Stimulated activated CD4-positive, alpha-beta T cell treated with anti-CD3 and anti-CD28 coated beads, Interleukin-1b, Interleukin-23, amount 100 ng/mL, for 1 hour (primary cell): ENCODE measurements at places on chromosomes 6 and 20.

DNA sequence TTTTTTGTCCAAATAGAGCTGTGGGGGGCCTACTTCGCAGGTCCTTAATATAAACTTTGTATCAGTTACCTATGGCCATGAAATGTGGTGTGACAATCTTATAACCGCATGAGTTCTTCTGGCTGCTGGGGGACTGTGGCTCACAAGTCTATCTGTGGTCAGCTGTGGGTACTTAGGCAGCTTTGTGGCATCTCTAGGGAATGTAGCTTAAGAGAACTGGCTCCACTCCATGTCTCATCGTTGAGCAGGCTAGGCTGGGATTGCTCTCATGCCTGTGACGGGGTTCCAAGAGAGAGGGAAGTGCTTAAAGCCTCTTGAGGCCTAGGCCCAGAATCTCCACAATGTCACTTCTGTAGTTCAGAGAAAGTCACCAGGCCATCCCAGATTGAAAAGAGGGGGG is 140.5 kb downstream of the BTBD3 start:
- no peak for DNase-seq

GRCh38 chr6:111307275-111307858 is 175.7 kb downstream of the REV3L start:
- DNase-seq: no peak

DNA sequence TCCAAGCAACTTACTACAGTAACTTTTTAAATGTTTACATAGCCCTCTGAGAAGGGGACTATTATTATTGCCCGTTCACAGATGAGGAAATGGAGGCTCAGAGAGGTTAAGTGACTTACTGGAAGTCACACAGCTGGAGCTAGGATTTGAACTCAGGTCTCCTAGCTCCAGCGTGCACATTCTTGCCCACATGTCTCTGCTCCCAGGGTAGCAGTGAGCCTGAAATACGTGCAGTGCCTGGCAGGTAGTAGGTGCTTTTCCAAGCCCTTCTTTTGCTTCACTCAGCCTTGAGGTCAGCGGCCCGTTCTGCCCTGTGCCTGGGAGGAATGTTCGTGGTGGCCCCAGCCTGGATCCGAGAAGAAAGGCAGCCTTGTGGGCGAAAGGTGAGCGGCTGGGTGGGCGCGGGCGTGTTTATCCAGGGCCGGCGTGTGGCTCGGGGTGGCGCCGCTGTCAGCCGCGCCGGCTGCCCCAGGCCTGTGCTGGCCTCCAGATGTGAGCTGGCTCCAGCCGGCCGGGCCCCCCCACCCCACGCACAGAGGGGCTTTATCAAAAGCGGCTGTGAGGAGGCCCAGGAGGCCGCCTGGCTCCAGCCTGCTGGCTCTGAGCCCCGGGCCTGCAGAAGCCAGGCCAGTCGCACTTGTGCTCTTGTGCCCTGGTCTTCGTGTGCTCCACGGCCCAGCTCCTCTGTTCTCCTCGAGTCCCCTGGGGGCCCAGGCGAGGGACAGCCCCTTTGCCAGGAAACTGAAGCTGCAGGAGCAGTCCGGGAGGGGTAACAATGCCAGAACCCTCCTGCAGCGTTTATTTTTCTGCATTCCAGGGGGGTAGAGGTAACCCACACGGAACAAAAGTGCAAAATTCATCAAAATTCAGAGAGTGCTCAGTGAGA is 58.1 kb downstream of the UBE2V1 start:
- no peak for DNase-seq

DNA sequence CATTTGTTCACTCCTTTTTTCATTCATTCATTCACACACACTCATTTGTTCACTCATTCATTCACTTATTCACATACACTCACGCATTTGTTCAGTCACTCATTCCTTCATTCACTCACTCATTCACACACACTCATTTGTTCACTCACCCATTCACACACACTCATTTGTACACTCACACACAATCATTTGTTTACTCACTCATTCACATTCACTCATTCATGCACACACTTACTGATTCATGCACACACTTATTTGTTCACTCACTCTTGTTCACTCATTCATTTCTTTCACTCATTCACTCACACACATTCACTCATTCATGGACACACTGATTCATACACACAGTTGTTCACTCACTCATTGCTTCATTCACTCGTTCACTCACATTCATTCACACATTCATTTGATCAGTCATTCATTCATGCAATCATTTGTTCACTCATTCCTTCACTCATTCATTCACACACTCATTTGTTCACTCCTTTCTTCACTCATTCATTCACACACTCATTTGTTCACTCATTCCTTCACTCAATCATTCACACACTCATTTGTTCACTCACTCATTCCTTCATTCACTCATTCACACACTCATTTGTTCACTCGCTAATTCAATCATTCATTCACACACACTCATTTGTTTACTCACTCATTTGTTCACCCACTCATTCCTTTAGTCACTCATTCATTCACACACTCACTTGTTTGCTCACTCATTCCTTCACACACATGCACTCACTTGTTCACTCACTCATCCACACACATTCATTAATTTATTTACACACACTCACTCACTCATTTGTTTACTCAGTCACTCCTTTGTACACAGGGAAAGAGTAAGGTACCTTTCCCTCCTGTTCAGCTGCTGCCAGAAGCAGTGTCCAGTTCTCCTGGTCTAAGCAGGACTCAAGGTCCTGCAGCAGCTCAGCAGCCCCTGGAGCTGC is 50.7 kb upstream of the BHLHE23 start:
- no peak for DNase-seq

DNA sequence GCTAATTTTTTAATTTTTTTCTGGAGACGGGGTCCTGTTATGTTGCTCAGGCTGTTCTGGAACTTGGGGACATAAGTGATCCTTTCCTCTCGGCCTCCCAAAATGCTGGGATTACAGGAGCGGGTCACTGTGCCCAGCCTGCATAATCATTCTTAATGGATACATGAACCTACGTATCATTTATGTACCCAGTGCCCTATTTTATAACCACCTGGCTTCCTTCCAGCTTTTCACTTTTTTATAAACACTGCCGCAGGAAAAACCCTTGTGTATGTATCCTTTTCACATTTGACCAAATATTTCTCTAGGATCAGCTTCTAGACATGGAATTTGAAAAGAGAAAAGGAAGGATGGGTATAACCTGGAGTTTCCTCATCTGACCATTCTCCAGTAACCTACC is 85.6 kb upstream of the RIN2 start:
- no peak for DNase-seq

DNA sequence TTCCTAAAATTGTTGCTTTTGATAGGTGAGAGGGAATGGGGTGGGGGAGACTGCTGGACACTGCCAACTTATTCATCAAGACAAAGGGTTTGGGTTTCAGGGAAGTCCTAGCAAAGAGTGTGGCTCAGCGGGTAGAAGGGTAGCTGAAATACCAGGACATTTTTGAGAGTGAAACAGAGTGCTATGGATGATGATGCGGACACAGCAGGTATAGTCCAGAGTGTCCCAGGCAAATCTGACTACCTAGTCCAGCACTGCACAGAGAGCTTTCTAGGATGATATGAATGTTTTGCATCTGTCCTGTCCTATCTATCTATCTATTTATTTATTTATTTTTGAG is 154.3 kb downstream of the BCAS1 start:
- DNase-seq: no peak

GRCh38 chr20:57265997-57266290 is 497 bp downstream of the BMP7 start:
- DNase-seq: no peak
